ENCODE measurements at places on chromosomes 2 and 18.

DNA sequence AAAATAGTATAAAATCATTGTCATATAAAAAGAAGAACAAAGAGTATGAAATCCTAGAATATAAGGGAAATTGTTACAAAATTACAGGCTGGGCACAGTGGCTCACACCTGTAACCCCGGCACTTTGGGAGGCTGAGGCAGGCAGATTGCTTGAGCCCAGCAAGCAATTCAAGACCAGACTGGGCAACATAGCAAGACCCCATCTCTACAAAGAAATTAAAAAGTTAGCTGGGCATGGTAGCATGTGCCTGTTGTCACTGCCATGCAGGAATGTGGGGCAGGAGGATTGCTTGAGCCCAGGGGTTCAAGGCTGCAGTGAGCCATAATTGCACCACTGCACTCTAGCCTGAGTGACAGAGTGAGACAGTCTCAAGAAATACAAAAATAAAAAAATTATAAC lies 44.8 kb downstream of the NAPG start:
- DNase-seq: no peak

DNA sequence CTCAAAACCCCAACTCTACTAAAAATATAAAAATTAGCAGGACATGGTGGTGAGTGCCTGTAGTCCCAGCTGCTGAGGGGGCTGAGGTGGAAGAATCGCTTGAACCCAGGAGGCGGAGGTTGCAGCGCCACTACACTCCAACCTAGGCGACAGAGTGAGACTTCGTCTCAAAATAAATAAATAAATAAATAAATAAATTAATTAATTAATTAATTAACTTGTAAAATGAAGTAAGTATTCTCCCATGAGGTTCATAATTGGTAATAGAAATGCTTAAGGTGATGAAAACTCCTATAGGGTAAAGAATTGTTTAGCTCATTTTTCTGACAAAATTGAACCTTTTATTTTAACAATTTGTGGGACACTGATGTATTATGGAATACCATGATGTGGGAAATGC lies 230.8 kb downstream of the TMEM182 start:
- no peak for DNase-seq

- no peak for DNase-seq
These were observed 47.6 kb upstream of the STON1 start for GRCh38 chr2:48482313-48482712.

- no peak for DNase-seq
These were observed 109.6 kb upstream of the EML6 start for GRCh38 chr2:54613794-54614257.

DNA sequence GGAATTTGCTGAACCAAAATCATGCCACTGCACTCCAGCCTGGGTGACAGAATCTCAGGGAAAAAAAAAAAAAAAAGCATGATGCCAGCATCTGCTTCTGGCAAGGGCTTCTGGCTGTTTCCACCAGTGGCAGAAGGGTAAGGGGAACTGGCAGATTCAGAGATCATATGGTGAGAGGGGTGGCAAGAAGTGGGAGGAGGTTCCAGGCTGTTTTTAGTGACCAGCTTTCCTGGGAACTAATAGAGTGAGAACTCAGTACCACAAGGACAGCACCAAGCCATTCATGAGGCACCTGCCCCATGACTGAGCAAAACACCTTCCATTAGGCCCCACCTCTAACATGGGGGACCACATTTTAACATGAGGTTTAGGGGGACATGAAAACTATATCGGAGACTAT lies 18.4 kb upstream of the CLASP1 start:
- no peak for DNase-seq

DNA sequence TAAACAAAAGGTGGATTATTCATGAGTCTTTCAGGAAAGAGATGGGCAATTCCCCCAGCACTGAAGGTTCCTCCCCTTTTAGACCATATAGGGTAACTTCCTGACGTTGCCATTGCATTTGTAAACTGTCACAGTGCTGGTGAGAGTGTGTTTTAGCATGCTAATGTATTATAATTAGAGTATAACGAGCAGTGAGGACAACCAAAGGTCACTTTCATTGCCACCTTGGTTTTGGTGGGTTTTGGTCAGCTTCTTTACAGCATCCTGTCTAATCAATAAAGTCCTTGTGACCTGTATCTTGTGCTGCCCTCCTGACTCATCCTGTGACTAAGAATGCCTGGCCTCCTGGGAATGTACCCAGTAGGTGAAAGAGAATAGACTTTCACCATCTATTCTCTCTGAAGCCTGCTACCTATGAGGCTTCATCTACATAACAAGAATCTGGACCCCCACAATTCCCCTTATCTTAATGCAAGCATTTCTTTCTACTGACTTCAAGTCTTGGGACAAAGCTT lies 148.7 kb downstream of the CABLES1 start:
- DNase-seq: no peak

DNA sequence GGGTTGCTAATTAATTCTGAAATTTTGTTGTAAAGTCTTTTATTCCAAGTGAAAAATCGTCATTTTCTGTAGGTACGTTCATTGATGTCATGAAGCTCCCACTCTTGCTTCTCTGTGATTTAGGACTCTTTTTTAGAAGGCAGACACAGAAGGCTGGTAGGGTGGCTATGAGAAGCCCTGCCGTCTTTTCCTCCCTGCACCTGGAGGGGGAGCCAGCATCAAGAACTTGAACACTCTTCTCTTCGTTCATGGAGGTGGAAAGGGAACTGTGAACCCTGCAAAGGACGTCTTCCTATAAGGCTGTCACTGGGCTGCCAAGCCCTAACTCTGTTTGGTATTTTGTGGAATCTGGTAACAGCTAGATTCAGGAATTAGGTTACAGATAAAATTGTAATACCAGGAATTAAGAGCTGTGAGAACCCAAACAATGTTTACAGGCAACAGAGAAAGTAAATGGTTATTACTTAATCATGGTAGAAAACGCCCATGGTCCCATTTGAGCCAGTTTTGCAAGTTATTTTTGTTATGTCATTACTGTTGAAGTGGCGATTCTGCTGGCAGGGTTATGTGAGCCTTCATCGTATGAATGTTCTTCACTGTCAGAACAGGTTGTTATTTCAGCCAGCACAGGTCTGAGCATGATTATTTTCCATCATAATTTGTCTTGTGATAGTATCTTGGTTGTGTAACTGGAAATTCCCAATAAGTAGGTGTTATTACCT lies 112.2 kb downstream of the OSBPL6 start:
- DNase-seq: peak; percentile 79

DNA sequence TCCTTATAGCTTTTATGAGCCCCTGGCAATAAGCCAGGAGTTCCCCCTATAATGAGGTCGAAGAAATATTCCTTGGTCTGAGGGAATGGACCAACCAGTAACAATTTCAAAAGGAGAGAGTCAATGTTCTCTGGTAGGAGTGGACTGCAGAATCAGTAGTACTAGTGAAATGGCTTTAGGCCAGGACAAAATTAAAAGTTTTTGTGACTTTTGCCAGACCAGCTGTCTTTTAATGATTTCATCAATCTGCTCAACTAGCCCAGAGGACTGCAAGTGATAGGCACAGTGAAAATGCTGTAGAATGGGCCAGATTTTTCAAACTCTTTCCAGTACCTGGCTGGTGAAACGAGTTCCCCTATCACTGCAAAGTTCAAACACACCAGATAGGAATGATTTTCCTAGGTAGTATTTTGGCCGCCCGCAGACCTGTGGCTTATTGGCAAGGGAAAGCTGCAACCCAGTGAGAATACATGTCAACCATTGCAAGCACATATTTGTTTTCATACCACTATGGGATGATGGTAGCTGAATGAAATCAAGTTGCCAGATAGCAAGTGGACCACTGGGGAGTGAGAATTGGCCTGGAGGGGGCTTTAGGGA lies 45.5 kb downstream of the CERS6 start:
- no peak for DNase-seq

GRCh38 chr2:96540136-96540535 lies 3.6 kb downstream of the ARID5A start:
- no peak for DNase-seq

DNA sequence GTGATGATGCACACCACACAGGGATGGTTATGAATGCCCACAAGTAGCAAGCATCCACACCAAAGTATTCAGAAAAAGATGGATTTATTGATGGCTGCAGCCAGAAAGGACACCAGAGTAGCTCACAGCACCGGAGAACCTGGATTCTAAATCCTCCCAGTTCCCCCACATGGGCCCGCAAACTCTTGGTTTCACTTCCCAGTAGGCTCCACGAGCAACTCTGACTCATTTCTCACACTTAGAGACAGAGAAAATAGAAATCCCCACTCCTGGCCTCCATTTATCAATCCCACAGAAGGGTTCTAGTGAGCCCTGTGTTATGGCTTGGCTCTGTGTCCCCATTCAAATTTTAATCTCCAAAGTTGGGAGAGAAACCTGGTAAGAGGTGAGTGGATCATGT lies 426.7 kb upstream of the MYT1L start:
- no peak for DNase-seq

GRCh38 chr2:152706477-152707021 lies 10.7 kb downstream of the PRPF40A start:
- no peak for DNase-seq

Data from WERI-Rb-1 (cell line).